ENCODE measurements at places on chromosomes 2 and 18.

DNA sequence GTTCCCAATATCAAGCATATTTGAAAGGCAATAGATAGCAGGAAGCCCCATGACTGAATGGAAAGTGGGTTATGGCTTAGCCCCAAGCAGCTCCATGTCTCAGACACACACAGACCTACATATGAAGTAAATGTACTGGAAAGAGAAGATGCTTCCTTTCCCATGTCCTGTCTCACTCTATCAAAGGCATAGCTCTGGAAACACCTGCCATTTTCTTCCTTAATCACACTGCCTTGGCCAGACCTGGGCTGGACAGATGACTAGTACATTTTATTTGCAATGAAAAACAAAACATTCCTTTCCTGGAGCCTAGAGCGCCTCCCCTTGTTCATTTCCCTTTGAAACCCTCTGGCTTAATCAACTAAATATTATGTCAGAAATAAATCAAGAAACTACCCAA lies 160.7 kb downstream of the ANTXR1 start:
- no peak for DNase-seq

DNA sequence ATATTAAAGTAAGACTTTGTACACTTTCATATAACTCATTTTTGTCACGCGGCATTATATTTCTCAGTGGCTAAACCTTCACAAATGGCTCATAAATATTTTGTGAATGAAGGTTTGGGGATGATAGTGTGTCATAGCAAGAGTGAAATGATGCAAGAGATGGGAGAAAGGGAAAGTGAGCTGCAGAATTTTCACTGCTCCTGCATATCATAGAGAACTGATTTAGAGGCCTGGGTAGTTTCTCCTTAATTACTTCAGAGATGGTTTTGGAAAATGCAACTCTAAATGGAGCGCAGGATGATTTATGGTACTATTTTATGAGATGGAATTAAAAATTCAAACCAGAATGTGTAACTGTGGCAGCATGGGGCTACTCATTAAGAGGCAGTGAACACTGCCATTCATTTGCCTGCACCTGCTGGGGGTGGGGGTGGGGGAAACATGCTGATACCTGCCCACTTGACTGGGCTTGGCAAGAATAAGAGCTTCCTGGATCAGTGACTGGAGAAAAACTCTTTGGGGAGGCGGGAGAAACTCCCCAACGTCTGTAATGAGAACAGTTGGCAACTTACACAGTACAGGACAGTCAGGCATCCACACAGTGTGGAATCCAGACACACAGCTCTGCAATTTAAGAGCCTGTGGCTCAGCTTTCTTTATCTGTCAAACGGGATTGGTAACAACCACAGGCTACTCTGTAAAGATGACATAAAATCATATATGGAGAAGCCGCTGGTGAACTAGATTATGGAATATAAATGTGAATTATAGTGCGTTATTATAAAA lies 941.9 kb downstream of the SLC4A3 start:
- DNase-seq = peak; percentile 33

GRCh38 chr2:102386867-102387541 lies 31.4 kb downstream of the IL18R1 start:
- no peak for DNase-seq

GRCh38 chr2:212752730-212753351 lies 214.2 kb upstream of the ERBB4 start:
- no peak for DNase-seq

- DNase-seq = no peak
These were observed 177.4 kb upstream of the NABP1 start for GRCh38 chr2:191500566-191500883.

GRCh38 chr2:144490857-144491256 lies 29.1 kb downstream of the ZEB2 start:
- no peak for DNase-seq

GRCh38 chr18:28113271-28114029 lies 63.5 kb downstream of the CDH2 start:
- no peak for DNase-seq

DNA sequence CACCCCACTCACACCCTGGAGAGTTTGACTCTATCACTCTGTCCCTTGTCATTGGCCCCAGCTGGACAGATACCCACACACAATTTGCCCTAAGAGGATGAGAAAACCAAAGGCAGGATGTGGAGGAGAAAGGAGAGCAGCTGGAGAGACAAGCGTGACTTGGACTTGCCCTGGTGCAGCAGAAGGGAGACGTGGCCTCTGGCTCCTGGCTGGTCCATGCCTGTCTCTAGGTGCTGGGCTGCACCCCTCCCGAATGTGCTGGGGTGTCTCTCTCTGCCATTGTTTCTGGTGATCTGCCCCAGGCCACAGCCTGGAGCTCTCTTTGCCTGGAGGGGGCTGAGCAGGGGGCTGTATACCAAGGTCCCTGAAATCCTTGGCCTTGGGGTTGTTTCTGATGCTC lies 88.7 kb upstream of the HDAC4 start:
- DNase-seq = no peak

DNA sequence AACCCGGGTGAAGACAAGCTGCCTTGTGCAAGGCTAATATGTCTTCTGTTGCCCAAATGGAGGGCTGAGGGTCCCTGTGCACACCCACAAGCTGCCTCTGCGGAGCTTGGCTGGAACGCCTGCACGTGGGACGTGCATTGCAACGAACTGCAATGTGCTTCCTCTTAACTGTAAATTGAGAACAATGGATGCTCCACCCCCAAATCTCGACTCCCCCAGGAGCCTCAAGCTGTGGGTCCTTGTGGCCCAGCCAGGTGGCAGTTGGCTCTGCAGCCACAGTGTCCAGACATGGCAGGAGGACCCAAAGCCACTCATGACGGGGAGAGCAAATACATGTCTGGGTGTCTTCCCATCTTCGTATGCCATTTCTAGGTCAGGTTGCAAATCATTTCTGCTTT lies 90.1 kb downstream of the TWIST2 start:
- DNase-seq = no peak

- DNase-seq = no peak
These were observed 33.2 kb downstream of the AQP4 start for GRCh38 chr18:26832302-26832701.

DNA sequence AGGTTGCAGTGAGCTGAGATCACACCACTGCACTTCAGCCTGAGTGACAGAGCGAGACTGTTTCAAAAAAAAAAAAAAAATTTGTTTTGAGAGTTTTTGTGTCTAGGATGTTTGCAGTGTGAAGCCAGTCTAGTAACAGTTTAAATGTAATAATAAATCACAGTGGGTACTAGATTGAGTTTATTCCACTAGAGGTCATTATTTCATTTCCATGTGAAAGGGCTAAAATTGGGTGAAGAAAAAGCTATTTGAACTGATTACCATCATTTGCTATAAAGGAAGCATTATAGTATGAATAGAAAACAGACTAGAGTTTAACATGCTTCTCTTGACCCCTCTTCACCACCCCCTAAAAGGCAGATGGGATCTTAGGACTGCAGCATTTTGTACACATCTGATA lies 20.3 kb downstream of the SNRPD1 start:
- DNase-seq = no peak

DNA sequence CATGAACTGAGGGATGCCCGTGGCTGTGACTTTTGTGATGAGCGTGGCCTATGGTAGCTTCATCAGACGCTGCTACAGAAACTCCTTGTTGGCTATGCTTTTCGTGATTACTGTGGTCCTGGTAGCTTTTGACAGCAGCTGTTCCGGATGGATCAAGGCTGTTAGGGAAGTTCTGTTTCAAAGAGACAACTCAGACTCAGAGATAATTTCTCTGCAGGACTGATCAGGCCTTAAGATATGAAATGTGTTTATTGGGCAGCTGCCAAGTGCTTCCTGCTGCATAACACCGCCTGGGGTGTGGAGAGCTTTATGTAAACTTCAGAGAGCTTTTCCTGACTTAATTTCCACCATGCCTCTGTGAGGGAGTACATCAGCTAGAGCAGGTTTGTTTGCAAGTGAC lies 243.8 kb downstream of the TSN start:
- no peak for DNase-seq

DNA sequence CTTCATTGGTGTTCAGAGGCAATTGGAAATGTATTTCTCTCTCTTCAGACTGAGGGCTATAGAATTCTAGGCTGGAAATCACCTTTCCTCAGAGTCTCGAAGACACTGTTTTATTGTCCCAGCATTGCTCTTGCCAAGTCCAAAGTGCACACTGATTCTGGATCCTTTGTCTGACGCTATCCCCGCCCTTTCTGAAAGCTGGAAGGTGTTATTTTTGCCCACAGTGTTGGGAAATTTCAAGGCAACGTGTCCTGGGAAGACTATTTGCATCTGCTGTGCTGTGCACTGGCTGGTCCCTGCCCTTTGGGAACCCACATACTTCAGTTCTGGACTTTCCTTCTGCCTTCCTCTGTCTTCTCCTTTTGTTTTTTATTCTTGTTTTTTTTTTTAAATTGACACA lies 190.8 kb downstream of the SH3BP4 start:
- no peak for DNase-seq

GRCh38 chr2:110860630-110861029 lies 128.3 kb downstream of the ACOXL start:
- no peak for DNase-seq

DNA sequence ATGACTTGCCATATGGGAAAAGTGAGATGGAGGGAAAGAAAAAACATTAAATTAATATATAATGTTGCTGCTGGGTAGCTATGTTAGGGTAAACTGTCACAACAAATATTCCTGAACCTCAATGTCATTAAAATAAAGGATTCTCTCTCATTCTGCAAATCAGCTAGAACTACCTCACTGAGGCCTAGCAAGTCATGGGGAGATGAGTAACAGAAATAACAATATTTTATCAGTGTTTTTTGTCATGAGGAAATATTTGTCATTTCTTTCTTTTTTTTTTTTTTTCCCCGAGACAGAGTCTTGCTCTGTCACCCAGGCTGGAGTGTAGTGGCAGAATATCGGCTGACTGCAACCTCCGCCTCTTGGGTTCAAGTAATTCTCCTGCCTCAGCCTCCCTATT lies 1282.3 kb upstream of the NRXN1 start:
- no peak for DNase-seq

DNA sequence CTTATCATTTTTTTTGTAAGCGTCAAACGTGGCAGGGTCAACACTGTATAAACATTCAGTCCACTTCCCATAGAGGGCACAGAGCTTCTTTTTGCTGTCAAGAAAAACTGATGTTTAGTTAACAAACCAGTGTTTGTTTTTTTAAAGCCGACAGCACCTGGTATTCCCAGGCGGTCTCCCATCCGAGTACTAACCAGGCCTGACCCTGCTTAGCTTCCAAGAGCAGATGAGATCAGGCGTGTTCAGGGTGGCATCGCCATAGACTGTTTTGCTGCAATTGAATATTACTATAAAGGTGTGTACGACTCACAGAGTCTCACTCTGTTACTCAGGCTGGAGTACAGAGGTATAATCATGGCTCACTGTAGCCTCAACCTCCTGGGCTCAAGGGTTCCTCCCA lies 31.5 kb downstream of the CABYR start:
- DNase-seq = no peak

GRCh38 chr2:128286905-128287779 lies 31.5 kb downstream of the HS6ST1 start:
- no peak for DNase-seq

DNA sequence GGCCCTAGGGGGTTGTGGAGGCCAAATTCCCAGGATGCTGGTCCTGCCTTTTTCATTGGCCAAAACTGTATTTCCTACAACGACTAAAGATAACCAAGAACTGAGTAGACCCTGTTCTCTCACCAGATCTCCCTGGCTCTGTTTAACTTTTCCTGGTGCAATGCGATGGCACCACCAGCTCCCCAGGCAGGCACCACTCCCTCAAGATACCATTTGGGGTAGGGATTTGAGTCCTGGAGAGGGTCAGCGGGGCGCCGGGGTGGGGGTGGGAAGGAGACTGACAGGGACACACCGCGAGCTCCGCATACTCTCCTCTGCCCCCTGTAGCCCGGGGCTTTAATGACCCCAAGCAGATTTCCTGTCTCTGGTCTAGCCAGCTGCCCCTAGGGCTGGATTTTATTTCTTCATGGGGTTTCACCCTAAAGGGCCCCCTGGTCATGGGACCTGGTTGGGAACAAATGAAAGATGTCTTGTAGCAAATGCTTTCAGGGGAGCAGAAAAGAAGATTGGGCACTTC lies 7.3 kb downstream of the SIX2 start:
- no peak for DNase-seq

DNA sequence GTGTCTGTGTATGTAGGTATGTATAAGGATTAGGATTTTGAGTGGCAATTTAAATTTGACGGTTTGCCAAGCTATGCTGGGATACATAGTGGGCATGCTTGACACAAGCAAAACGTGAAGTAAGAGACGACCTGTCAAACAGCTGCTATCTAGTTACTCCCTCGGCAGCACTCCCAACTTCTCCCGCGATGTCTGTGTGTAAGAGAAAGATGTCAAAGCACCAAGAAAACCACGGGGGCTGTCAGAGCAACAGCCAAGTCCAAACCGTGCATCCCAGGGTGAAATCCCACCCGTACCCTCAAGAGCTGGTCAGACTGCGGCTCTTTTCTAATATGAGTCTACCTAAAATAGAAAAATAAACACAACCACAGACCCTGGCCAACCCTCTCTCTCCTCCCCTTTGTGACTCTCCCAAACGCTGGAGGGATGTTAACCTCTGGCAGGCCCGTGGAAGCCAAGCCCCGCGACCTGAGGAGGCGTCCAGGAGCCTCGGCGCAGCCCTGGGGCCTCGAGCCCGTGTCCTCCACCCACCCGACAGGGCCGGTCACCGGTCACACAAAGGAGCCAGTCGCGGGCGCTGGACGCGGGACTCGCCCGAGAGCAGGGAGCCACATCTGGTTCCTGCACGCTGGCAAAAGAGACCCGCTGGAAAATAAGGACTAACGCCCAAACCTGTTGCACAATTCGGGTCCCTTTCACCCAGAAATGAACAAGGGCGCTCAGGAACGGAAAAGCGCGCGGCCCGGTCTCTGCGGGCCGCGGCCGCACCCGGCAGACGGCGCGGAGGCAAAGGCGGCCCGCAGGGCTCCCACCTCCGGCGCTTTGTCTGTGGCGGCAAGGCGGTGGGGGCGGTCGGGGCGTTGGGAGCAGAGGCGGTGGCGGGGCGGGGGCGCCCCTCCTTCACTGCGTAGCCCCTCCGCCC lies 925 bp downstream of the SESTD1 start:
- no peak for DNase-seq

GRCh38 chr2:65263262-65263661 lies 35.6 kb downstream of the ACTR2 start:
- DNase-seq = no peak

DNA sequence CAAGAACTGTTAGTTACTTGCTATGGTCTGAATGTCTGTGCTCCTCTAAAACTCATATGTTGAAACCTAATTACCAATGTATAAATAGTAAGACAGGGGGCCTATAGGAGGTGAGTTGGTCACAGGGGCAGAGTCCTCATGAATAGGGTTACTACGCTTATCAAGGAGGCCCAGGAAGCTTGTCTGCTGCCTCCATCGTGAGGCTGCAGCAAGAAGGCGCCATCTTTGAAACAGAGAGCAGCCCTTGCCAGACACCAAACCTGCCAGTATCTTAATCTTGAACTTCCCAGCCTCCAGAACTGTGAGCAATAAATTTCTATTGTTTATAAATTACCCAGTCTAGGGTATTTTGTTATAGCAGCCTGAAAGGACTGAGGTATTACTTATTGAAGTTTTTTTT lies 79.1 kb downstream of the TGIF1 start:
- DNase-seq = no peak

All from RWPE1 (cell line).